ENCODE measurements at places on chromosomes 16 and 17.

DNA sequence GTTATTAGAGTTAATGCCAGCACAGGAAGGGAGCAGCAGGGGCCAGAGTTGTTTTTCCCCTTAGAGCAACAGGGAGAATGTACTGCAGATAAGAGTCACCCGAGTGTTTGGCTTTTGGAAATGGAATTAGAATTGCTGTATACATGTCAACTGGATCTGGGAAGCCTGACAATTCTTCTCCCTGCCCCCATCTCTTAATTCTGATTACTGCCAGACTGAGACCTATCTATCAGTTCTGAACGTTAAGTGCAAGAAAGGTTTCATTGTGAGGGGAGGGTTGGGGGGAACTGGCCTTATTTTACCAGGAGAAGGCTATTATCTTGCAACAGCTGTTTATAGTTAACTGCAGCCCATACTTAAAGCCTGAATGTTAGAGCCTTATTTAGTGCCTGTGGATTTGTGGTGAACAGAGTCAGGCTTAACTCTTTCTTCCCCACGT is 424.5 kb upstream of the CDH11 start:
- no peak for DNase-seq

DNA sequence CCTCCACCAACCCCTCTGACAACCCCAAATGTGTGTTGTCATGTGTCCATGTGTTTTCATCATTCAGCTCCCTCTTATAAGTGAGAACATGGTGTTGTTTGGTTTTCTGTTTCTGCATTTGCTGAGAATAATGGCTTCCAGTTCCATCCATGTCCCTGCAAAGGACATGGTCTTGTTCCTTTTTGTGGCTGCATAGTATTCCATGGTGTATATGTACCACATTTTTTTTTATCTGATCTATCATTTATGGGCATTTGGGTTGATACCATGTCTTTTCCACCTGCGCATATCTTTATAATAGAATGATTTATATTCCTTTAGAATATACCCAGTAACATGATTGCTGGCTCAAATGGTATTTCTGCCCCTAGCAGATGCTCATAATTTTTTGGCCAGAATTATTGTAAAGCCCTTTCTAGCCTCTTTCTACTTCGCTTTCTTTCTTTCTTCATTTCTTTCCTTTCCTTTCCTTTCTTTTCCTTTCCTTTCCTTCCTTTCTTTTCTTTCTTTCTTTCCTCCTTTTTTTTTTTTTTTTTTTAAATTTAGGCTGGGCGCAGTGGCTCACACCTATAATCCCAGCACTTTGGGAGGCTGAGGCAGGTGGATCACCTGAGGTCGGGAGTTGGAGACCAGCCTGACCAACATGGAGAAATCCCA is 12.7 kb downstream of the REXO5 start:
- no peak for DNase-seq

GRCh38 chr16:30493941-30494488 is 21.5 kb downstream of the ITGAL start:
- no peak for DNase-seq

DNA sequence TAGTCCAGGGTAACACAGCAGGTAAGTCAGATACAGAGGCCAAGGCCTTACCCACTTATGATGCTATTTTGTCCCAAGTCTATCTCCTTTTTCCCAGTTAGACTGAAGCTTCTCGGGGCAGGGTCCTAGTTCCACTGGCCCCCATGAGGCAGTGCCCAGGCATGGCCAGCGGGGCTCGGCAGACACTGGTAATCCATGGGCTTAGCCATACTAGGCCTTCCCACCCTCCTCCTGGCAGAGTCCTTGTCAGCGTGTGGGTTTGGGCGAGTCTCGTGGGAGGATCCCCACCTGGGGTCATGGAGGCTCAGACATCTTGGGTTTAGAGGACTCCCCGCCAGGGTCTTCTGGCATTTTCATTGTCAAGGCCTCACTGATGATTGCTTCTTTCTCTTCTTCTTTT is 84.7 kb upstream of the BRD7 start:
- DNase-seq = no peak

DNA sequence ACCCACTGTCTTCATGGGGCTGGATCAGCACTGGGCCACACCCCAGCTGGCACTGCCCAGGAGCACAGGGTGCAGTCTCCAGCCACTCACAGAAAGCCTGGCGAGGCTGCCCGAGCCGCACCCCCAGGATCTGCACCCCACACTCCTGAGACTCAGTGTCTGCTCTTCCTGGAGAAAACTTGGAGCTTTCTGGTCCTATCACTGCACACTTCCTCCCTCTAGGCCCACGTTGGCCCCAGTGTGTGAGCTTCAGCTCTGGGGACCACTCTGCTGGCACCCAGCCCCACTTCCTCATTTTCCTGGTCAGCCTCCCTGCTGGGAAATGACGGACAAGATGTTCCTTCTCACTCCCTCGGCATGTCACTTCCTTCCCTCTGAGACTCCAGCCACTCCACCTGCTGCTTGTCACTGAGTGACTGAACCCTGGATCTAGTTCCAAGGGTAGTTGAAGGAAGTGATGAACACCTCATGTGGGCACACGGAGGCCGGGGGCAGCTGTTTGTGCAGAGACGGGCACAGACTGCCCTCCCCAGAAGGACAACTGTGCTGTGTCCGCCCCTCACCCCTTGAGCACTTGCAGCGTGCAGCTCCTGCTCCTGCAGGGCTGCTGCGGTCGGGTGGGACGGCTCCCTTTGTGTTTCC is 29.0 kb downstream of the ZC3H18 start:
- DNase-seq = no peak
